Head of caudate nucleus (tissue), 42 donors: ENCODE measurements at places on chromosomes 16 and 17.

DNA sequence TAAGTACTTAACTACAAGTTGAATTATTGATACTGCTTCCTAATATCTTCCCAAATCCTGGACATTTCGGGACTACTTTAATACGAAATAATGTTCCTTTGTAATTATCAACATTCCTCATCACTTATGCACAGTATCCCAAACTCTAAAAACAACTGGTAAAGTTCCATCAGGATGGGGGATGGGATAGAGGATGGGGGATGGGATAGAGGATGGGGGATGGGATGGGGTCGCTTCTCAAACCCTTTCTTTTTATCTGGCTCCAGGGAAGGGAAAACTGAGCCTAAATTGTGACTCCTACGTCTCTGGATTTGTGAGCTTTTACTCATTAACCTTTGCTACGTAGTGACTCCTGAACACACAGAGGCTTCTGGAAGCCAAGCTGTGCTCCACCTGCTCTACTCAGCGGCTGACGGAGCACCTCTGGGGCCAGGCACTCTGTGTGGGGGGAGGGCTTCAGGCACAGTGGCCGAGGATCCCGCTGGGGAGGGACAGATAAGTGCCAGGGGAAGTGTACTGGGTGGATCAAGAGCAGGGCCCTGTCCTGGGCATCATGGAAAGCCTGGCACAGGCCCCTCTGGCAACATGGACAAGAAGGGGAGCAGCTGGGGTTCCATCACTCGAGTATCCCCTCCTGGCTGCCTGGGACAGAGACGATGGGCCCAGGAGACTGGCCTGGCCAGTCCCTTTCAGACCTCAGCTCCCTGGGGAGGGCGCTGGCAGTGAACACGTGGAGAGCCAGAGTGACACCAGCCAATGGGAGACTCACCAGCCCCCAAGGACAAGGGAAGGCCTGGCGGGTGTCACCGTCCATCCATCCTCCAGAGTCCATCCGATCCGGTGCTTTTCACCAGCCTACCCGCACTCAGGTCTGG, 56.2 kb downstream of the PGS1 start:
- DNase-seq: no peak

DNA sequence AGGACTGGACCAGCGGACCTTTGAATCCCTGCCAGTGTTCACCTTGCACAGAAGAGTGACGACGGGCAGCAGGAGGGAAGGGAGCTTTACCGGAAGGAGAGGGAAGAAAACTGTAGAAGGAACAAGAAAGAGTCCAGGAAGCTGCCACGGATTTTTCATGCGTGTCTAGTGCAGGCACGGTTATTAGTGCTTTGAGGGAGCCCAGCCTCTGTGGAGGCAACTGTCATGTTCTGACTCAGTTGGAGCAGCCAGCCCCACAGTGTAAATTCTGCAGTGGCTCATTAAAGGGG, 6.5 kb upstream of the HOXB13 start:
- no peak for DNase-seq

DNA sequence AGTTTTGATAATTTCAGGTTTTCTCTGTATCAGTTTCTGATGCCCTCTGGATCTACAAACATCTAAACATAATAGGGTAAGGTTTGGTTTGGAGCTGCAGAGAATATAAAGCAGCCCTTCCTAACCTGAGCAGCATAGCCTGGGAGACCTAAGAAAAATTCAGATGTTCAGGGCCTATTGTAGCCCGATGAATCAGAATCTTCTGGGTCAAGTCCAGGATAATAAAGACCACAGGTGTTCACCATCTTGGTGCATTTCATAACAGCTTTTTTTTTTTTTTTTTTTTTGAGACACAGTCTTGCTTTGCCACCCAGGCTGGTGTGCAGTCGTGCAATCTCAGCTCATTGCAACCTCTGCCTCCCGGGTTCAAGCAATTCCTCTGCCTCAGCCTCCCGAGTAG, 19.7 kb upstream of the ARHGAP17 start:
- no peak for DNase-seq

GRCh38 chr16:56885446-56886162, 20.6 kb downstream of the SLC12A3 start:
- DNase-seq: no peak

DNA sequence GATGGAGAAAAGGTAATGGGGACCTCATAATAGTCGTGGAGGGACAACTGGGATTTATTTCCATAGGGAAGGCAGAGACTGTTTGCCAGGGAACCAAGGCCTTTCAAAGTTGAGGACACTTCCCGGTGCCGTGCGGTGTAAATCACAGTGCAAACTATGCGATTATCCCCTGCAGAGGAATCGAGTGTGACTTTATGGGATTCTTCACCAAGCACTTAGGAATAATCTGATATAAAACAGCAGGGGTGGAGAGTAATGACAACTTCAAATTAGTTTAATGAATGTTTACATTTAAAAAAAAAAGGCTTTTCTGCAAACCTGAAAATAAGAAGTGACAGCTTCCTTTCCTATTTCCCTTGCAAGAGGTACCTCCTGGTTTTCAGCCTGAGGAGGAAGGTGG, 538.2 kb downstream of the MAF start:
- DNase-seq: no peak

DNA sequence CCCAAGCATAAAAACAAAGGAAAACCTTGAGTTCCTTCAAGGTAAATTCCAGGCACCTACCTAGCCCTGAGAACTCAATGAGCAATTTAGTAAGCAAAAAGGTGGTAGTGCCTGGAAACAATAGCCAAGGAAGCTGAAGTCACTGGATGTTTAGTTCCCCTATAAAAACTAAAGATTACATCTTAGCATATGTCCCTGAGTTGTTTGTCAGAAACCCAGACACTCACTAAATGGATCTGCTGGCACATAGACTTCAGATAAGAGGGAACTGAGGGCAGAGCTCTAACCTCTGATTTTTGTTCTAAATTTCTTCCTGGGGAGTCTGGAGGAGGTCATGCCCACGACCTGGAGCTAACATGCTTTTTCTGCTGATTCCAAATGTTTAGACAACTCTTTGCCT, 532.8 kb upstream of the SALL1 start:
- no peak for DNase-seq

- DNase-seq: no peak
Observed at GRCh38 chr16:554640-555365, 5.4 kb upstream of the PRR35 start.

GRCh38 chr16:88340755-88341150, 42.0 kb upstream of the ZNF469 start:
- DNase-seq: no peak

- DNase-seq: no peak
Observed at GRCh38 chr17:72502371-72503341, 381.8 kb downstream of the SOX9 start.

GRCh38 chr16:76194616-76195015, 82.6 kb upstream of the CNTNAP4 start:
- no peak for DNase-seq

GRCh38 chr16:84270071-84270470, 24.6 kb upstream of the WFDC1 start:
- no peak for DNase-seq

GRCh38 chr16:16021020-16021419, 71.6 kb downstream of the ABCC1 start:
- no peak for DNase-seq

GRCh38 chr17:1412185-1413110, 12.4 kb upstream of the YWHAE start:
- no peak for DNase-seq

DNA sequence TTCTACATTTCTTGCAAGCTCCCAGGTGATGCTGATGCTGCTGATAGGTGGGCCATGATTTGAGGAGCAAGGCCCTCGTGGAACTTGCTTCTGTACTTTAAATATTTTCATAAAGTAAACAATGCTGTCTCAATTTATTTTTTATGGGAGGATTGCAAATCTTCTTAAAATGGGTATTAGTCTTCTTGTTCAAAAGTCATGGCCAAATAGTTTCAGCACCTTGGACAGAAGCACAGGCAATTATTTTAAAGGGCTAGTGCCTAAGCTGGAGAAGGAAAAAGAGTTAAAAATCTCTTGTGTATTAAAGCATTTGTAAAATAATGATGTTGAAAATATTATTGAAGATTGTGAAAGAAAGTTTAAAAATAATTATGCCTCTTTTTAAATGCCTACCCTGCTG, 50.5 kb downstream of the GPR139 start:
- DNase-seq: no peak

- DNase-seq: no peak
Observed at GRCh38 chr16:87086575-87086974, 230.6 kb downstream of the C16orf95 start.

DNA sequence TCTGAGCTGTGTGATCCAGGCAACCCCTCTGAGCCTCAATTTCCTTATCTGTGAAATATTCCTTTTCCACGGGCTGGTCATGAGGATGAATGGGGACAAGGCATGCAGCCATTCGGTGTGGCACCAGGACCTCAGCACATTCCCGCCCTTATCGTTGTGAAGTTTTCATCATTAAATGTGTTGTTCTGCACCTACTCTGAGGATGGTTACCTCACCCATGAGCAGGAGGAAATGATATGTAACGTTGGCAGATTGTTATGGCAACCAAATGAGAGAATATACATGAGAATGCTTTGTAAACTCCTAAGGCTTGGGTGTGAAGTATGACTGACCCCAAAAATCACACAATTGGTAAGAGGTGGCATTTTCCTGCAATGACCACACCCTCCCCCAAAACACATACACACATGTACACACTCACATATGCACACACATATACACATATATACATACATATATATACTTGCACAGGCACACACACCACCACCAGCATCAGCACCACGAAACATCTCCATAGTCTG, 39.5 kb downstream of the SMARCE1 start:
- DNase-seq: no peak
